ENCODE measurements at places on chromosomes 13 and 19.

DNA sequence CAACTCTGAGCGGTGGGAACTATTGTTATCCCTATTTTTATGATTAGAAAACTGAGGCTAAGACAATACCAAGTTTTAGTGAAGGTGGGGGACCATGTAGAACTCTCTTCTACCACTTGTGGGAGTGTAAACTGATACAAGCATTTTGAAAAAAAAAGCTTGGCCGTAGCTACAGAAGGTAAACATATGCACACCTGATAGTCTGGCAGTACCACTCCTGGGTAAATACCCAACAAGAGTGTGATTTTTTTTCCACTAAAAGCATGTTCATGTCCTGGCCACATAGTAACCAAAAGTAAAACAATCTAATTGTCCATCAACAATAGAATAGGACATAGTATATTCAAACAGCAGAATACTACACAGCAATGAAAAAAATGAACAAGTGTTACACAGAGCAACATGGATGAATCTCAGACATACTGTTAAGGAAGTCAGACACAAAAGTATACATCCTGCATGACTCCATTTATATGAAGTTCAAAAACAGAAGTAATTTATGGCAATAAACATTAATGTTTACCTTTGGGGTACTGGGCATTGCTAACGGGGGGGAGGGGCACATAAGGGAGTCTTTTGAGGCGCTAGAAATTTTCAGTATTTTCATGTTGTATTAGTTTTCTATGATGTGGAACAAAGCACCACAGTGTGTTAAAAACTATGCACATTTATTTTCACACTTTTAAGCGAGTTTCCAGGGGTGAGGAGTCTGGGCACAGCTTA is 6.4 kb upstream of the SPATA13 start:
- DNase-seq = no peak

DNA sequence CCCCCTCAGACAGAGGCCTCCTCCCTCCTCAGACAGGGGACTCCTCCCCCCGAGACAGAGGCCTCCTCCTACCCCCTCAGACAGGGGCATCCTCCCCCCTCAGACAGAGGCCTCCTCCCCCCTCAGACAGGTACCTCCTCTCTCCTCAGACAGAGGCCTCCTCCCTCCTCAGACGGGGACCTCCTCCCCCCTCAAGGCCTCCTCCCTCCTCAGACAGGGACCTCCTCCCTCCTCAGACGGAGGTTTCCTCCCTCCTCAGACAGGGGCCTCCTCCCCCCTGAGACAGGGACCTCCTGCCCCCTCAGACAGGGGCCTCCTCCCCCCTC is 13.9 kb downstream of the C3 start:
- no peak for DNase-seq

DNA sequence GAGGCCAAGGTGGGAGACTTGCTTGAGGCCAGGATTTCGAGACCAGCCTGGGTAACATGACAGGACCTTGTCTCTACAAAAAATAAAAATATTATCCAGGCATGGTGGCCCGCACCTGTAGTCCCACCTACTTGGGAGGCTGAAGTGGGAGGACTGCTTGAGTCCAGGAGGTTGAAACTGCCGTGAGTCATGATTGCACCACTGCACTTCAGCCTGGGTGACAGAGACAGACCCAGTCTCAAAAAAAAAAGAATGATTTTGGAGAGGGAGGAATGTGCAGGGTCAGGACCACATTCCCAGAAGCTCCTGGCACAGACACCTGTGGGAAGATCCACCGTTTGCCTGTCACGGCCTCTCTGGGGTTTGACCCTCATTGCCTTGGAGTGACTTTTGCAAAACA is 9.3 kb upstream of the BAX start:
- no peak for DNase-seq

DNA sequence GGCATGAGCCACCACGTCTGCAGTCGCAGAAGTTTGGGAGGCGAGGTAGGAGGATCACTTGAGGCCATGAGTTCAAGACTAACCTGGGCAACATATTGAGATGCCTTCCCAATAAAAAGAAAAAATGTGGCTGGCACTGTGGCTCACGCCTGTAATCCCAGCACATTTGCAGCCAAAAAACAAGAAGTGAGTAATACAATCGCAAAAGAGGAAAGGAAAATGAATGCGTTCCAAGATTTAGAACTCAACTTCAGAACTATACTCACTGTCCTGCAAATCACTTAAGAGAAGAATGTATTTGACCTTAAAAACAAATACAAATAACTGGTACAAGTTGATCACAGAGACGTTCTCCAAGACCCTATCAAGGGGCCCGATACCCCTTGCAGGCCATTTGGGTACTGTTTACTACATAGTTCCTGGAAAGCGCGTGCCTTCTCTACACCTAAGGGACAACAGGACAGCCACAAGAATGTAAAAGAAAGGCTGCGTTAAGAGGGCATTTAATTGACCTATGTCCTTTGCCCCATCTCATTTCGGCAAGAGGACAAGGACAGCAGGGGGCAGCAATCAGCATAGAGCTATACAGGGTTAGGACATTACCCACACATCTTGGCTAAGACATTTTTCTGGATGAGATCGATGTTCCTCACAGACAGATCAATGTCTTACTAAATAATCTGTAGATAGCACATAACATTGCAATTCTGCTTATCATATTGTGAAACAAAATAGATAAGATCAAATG is 41.3 kb downstream of the FLT3 start:
- DNase-seq = no peak

- DNase-seq = no peak
Measured at GRCh38 chr19:38657633-38658222, 10.3 kb downstream of the ACTN4 start.

DNA sequence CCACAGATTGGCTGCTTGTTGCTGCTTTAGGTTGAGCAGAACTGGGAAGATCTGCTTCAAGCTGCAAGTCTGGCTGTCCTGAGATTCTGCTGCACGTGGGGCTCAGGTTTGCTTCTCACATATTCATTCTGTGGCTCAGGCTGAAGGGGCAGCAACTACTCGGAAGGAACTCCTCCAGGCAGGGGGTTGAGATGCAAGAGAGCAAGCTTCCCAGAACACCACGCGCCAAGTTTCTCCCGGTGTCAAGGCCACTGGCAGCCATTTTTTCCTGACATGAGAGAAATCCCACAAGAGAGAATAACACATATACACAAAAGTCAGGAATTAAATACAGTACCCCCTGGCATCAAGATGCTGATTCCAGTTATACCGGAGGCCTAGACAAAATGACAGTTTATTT is 887.6 kb upstream of the SLC10A2 start:
- no peak for DNase-seq

DNA sequence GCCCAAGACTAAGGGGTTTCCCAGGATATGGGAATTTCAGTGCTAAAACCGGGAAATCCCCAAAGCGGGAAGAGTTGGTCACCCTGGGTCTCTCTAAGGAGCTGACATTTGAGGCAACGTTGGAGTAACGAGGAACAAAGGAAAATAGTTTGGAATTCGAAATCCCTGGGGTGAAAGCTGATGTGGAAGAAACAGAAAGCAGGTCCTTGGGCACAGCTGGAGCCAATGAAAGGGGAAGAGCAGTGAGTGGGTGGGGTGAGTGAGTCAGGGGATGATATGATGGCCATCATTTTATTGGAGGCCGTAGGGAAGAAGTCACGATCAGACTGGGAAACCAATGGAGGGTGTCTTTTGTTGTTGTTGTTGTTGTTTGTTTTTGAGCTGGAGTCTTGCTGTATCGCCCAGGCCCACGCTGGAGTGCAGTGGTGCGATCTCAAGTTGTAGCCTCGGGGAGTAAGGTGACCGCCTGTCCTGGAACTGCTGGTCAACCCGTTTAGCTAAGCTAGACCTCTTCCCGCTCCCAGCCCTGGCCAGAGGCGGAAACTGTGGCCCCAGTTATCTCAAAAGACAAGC is 3.4 kb upstream of the RFX2 start:
- DNase-seq = no peak

DNA sequence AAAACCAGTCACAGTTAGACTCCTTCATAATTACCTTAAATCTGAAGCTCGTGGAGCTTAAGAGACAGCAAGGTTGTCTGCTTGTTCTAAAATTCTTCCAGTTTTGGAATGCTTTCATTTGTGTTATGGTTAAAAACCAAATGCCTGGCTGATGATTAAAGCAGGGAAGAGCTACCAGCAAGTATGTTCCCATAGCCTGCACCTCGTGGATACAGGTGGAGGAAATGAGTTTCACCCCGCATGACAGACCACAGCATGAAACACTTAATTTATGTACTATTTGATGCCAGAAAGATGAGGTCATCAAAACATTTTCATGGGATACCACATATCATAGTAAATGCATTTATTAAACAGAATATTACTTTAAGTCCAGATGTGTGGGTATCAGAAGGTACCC is 416 bp upstream of the DOCK9 start:
- DNase-seq = no peak

GRCh38 chr13:29481603-29482002 is 113.9 kb downstream of the SLC7A1 start:
- DNase-seq = no peak

DNA sequence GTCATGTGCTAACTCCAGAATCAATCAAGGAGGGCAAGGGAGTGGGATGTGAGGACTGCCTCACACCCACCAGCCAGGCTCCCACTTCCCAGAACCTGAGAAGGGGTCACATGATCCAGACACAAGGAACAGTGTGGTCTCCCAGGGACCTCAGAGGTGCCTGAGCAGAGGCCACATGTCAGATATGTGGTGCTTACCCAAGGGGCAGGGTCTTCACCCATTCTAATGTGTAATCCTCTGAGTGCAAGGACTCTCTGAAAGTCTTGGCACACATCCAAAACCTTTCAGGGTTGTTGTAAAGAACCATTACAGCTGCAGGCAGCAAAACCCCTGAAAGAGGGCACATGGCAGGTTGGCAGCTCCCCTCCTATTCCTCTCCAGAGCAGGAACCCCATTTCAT is 656.6 kb downstream of the UQCRFS1 start:
- no peak for DNase-seq

DNA sequence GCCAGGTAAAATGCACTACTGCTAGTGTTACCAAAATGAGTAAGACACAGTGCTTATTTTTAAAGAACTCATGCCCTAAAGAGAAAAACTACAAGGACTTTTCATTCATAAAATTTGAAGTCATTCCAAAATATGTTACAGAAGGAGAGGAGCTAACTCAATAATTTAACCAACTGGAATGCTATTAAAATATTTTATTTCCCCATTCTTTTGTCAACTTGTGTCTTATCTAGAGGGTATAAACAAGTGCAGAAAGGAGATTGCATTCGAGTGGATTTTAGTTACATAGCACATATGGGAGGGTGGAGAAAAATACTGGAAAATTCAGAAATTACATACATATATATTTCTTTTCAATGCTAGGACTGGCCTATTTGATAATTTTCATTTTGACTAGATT is 131.0 kb upstream of the IRS2 start:
- no peak for DNase-seq

DNA sequence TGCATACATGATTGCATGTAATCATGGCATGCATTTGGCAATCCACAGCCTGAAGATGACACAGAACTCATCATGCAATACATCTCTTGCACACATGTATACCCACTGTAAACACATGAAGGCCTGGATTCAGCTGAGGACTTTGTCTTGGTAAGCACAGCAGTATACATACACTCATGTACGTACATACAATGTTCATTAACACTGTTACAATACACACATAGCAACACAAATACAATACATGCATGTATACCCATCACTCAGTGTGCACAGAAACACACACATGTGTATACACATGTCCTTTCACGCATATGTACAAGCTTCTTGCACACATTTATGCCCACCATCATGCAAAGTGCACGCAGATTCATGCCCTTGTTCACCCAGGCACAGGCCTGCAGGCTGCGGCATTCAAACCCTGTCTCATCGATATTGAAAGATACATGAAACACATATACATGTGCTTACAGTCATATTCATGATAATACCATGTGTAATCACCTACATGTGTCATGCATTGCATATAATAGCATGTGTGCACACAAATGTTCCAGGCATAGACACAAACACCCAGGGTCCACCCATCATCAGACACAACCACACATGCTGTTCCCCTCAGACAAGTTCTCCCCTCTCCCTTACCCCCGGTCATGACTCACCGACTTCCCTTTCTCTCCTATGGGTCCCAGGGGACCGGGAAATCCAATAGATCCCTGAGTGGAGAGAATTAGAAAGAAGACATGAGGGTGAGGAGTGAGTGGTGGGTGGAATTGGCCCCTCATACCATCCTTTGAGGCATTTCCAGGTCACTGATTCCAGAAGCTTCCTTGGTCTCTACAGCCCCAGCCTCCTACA is 28.7 kb downstream of the COL5A3 start:
- no peak for DNase-seq

DNA sequence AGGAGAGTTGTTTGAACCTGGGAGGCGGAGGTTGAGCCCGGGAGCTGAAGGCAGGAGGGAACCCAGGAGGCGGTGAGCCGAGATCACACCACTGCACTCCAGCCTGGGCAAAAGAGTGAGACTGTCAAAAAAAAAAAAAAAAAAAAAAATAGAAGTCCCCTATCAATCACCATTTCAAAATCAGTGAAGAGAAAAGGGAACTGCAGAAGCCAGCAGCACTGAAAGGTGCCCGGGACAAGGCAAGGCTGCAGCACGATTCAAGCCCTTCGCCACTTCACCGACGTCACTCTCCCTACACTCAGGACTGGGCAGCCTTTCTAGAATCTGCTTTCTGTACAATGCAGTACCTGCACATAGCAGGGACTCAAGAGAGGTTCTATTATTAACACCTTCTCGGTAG is 21.9 kb upstream of the USP12 start:
- DNase-seq = no peak

DNA sequence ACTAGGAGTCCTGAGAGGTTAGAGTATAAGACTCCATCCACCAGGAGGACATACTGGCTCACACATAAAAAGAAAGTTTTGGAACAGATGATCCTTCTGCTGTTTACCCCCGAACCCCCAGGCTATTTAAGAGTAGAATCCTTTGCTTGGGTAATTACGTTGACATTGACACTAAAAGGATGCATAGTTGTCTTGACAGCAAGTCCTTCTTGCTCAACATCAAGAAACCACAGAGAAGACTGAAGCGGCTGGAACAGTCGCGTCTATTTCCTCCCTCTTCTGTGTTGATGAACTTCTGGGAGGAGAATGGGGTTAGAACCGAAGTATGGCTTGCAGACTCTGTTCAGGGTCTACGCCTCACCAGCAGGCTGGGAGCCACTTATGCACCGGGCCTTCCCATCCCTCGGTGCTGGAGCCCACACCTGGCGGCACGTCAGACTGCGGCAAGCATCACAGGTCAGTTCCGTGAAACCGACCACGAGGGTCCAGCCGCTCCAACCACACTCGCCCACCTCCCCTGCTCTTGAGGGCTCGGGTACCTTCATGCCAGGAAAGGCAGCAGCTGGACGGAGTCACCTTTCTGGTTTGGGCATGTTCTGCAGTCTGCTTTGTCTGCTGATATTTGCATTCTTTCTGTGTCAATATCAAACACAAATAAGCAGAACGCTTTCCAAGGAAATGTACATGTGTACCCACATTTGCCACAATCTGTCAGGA is 42.4 kb upstream of the RANBP3 start:
- DNase-seq = no peak

DNA sequence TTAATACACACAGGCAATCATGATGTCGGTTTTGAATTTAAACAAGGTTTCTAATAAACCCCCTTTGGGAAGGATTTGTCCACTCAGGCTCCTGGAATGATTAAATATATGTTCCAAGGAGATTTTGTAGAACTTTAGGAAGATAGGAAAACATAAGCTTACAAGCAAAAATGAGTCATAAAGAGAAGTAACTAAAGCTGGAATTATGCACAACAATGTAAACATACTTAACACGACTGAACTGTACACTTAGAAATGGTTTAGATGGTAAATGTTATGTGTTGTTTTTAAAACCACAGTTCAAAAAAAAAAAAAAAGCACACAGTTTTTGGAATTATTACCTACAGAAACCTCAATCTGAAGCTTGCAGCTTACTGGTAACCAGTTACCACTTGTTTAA is 304.4 kb downstream of the NALCN start:
- no peak for DNase-seq

Data from NCI-H1417 treated with DMSO at 0.1 percent for 48 hours (cell line).